ENCODE measurements at places on chromosomes 13 and 19.

DNA sequence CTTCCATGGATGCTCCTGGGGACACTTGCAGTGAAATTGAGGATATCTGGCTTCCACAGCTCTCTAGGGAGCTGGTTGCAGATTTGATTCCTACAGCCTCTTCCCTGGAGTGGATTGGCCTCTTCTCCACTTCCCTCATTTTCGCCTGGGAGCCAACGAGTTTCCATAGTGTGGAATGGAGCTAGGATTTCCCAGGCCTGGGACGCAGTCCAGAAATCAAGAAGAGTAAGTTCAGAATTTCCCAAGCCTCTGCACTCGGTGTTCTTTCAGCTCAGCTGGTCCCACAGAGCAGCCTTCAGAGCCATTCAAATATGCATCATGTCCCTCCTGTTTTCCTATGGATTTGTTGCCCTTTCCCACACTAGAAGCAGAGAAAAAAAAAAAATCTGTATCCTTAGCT is 68.2 kb downstream of the RAP2A start:
- no peak for DNase-seq

- no peak for DNase-seq
These were observed 35.0 kb upstream of the FRY start for GRCh38 chr13:31996601-31997000.

GRCh38 chr19:31574251-31574973 is 225.2 kb upstream of the TSHZ3 start:
- no peak for DNase-seq

- DNase-seq = no peak
These were observed 6.4 kb upstream of the MAP2K7 start for GRCh38 chr19:7897292-7897691.

- DNase-seq = no peak
These were observed 2.0 kb downstream of the RPL36 start for GRCh38 chr19:5691822-5692722.

GRCh38 chr13:40336228-40337221 is 329.9 kb downstream of the FOXO1 start:
- no peak for DNase-seq
